Epithelial cell of proximal tubule (primary cell): ENCODE measurements at places on chromosomes 12 and 14.
A peak's percentile ranks its signal among the peaks of the same experiment; 100 is the strongest.

DNA sequence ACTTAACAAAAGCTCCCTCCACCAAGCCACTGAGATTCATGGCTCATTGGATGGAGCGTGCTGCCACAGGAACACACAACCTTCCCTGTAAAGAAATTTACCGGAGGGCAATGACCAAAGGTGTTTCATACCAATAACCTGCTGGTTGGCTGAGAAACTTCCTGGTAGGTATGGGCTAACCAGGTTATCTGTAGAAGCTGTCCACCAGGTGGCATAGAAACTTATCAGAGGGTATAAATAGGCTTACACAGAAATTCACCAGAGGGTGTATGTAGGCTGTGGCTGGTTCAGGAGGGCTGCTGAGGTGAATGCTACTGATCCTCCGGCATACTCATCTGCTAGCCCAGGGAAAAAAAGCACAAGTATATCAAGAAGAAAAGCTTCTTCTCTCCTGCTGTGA lies 27.1 kb upstream of the MTERF2 start:
- DNase-seq: no peak

DNA sequence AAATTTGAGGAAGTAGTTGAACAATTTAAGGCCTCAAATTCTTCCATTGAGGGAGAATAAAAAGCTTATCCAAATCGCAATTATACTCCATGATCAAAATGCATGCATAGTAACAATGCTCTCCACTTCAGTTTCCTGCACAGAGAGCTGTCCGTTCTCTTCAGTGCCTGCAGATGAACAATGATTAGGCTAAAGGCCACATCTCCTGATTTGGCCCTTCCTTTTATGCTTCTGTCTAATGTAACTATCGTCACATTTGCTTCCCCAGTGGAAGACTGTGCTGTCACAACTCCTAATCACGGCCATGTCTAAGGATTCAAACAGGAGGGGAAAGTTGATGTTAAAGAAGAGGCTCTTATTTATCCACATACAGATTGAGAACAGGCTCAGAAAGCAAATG lies 113.6 kb upstream of the NPAS3 start:
- DNase-seq: no peak

DNA sequence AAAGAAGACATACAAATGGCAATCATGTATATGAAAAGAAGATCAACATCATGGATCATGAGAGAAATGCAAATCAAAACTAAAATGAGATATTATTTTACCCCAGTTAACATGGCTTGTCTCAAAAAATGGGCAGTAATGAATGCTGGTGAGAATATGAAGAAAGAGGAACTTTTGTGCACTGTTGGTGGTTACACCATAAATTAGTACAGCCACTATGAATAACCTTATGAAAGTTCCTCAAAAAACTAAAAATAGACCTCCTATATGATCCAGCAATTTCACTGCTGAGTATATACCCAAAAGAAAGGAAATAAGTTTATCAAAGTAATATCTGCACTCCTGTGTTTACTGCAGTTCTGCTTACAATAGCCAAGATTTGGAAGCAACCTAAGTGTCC lies 151.7 kb downstream of the PDZRN4 start:
- no peak for DNase-seq

DNA sequence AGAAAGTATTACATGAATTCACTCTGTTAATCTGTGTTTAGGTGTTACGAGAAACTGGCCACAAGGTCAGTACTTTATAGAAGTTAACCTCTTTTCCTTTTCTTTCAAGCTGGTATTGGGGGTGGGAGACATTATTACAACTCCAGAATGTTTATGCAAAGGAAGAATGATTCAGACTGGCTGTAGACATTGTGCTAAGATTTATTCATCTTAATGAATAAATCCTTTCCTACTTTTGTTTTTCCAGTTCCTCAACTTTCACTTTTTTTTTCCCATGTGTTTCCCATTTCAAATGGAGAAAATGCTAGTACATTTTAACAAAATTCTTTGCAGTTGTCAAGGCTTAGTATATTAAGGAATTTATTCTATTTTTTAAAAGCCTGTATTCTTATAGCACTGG lies 1.3 kb downstream of the OTOGL start:
- DNase-seq: no peak

GRCh38 chr12:49626169-49626835 lies 2.9 kb downstream of the PRPF40B start:
- DNase-seq: peak; percentile 20

DNA sequence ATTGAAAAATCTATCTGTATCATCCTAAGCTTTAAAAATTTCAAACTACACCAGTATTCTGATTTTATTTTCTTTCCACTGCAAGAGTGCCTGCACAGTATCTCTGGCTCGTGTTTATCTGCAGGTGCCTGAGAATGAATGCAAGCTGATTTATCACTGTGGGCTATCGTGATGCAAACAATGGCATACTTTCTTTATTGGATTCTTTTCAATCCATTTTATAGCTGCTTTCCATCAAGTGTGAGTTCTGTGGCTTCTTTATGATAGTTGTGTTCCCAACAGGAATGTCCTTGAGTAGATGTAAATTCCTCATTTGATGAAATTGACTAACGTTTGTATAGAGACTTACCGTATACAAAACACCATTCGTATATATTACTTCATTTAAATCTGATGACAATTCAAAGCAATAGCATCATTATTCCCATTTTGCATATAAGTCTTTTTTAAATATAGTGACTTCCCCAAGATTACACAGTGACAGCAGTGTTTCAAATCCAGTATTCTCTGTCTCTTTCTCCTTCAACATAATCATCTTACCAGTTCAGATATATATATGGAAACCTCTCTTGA lies 160.3 kb upstream of the ABCD2 start:
- DNase-seq: no peak

GRCh38 chr12:6745741-6746525 lies 7.0 kb downstream of the MLF2 start:
- DNase-seq: no peak

DNA sequence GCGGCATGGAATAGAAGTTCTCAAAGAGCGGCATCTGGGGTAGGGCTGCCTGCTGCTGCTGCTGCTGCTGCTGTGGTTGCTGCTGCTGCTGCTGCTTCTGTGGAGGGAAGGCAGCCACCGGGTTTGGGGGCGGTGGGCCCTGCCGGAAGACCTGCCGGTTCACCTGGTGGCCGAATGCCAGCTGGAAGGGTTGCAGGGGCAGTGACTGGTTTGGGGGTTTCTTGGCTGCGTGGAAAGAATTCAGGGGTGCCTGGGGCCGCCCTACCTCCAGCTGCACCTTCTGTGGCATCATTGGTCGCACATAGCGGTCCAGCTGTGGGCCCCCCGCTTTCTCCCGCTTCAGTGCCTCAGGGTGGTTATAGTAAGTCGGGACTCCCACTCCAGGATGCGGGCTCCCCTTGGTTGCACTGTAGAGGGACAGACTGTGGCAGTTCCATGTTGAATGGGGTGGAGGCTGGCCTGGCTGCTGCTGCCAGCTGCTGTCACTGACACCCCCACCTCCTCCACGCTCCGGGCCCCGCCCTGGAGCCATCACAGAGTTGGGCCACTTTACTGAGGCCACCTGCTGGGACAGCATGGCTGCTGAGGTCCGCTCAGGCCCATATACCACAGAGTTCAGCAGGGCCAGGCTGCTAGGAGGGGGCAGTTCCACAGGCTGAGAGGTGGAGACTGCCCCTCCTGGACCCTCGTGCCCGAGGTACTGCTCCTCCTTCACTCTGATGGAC lies 25.2 kb upstream of the PNMA1 start:
- DNase-seq: no peak

GRCh38 chr12:132329036-132329719 lies at the start of gene GALNT9:
Gene GALNT9 (minus strand): TSS chr12:132329589. CDS start chr12:132329203, 386 bp downstream.
- DNase-seq: no peak

DNA sequence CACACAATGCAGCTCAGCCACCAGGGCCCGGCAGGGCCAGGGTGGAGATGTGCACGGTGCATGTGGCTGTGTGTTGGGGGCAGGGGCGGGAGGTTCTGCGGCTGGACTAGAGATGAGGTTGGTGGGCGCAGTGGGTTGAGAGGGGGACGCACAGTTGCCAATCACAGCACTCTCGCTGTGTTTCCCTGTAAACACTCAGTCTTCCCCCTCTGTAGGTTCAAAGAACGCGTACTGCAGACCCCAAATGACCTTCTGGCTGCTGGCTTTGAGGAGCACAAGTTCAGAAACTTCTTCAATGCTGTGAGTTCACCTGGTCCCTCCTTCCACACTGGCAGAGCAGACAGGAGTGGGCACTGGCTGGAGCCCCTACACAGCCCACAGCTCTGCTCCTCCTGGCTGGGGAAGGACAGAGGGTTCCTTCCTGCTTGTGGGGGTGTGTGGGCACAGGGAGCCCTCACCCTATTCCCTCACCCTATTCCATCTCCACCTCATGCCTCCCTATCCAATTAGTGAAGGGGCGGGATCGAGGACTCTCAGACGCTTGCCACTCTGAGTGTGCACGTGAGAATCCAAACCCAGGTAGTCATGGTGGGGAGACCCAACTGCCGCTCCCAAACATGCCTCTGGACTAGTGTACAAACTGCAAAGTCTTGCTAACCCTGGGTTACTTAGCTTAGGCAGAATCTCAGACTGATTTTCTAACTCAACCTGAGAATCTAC lies 17.8 kb downstream of the OTUB2 start:
- no peak for DNase-seq

GRCh38 chr14:80095623-80096022 lies 115.7 kb downstream of the DIO2 start:
- DNase-seq: no peak

- no peak for DNase-seq
These were observed 56.1 kb downstream of the APAF1 start for GRCh38 chr12:98701166-98701565.

GRCh38 chr12:43749016-43749415 lies 9.6 kb downstream of the PUS7L start:
- DNase-seq: no peak

- no peak for DNase-seq
These were observed 100.1 kb downstream of the PPP1R12A start for GRCh38 chr12:79834712-79835376.
